ENCODE measurements at places on chromosomes 4 and X.

DNA sequence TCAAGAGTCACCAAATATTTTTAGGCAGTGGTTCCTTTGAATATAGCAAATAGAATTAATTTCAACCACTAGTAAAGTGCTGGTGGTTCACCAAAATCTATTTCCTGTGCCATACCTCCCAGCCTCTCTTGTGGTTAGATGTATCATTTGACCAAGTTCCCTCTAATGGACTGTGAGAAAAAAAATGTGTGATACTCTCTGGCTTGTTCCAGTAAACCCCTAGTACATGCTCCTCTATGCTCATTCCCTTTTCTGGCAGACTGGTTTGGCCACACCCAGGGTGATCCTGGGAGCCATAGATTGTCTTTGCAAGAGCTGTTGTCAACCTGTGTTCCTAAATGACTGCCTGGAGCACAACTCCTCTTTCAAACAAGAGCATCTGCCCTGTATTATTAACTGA is 109.5 kb downstream of the FRAS1 start:
- no peak for DNase-seq

DNA sequence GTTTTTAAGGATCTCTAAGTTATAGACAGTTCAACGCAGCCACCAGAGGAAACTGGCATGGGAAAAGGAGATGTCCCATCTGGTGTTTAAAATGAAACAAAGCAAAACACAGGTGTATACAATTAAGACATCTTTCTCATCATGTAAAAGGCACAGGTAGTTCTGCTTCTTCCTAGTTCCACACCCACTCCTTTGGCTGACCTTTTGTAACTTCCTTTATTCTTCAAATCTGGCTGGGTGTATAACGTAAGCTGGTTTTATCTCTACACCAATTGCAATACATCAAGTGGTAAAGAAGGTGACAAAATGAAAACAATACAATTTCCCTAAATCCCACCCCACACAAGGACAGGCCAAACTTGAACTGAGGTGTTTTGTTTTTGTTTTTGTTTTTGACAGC is 27.3 kb upstream of the FBXW7 start:
- DNase-seq: no peak

DNA sequence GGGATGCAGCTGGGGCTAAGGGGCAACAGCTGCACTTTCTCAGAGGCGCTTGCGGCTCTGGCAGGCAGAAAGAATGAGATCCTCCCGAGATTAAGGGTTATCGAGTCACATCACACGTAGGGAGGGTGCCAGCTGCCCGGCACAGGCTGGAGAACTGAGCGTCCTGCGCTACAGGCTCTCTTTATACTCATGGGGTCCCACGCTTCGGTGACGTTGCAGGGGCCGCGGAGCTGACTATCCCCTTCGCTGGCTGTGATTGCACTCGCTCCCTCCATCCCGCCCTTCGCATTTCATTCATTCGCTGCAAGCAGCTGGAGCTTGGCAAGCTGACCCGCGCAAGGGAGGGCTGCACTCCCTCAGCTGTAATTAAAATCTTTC is at the start of gene TACR3:
TACR3 (minus strand) TSS at position 156 of the 378 bp plus-strand sequence. CDS start 310 bp downstream, outside the sequence.
- DNase-seq: no peak

- DNase-seq: no peak
Observed at GRCh38 chr4:93831716-93832496, 3.4 kb downstream of the ATOH1 start.

DNA sequence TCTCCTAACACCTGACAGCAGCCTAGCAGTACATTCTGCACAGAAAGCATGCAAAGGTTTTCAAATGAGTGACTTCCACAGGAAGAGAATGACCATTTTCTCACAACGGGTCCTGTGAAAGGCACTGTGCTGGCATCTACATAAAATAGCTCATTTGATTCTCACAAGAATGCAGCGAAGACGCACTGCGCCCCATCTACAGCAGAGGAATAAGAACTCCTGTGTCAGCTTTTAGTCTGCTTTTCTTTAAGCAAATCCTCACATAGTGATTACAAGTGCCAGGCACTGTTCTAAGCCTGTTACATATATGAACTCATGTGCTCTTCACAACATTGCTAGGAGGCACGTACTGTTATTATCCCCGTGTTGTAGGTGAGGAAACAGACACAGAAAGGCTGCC is 62.5 kb downstream of the AFAP1 start:
- no peak for DNase-seq

DNA sequence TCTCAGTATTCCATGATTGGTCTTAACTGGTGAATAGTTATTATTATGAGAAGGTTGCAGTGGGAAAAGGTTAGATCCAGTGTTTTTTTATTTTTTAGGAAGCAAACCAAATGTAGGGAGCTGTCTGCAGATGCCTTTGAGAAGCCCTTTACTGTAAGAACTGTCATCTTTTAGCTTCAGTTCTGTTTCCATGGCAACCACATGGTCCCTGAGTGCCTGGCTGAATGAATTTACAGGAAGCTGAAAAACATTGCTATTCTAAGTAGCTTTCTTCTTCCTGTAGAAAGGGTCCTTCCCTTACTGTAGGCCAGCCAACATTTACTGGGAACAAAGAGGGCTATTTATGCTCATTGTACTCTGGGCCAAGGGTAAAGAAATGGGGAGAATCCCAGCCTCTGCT is 103.3 kb downstream of the DCLK2 start:
- DNase-seq: no peak

- no peak for DNase-seq
Observed at GRCh38 chr4:98945297-98945850, 16.4 kb upstream of the EIF4E start.

- DNase-seq: no peak
Observed at GRCh38 chr4:78721747-78722146, 54.4 kb upstream of the BMP2K start.

- DNase-seq: no peak
Observed at GRCh38 chrX:68307769-68308168, 125.5 kb downstream of the OPHN1 start.

GRCh38 chr4:78588894-78589545 is 37.5 kb downstream of the ANXA3 start:
- DNase-seq: no peak

DNA sequence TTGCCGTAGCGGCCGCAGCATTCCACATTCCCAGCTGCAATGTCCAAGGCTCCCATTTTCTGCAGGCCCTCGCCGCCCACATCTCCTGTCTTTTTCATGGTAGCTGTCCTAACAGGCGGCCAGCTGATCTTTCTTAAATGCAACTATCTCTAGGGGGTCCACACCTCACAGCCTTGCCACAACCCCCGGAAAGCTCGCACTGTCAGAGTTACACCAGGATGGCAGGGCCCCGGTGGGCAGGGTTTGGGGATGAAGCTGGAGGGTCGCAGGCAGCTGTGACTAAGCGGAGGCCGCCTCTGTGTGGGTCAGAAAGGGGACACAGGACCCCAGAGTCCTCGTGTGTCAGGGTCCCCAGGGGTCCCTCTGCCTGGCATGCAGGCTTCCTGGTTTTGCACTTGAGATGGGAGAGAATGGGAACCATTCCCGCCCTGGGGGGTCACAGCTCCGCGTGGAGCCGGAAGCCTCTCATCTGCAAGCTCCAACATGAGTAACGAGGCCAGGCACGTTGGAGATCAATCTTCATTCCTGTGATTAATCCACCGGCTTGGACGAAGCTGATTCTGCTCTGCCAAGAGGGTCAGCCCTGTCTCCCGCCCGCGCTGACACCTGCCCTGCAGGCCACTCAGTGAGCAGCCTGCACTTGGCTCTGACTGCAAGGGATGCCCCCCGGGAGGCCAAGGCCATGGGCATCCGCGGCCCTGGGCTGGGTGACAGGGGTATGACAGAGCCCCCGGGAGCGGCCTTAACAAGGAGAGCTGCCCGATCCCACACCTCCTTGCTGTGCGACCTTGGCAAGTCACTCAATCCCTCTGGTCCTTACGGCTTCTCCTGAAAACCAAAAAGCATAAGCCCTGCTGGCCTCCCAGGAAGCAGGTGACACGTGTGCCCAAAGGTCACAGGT is 97.9 kb downstream of the ADRA2C start:
- no peak for DNase-seq

- DNase-seq: no peak
Observed at GRCh38 chrX:136045008-136045407, 59.8 kb downstream of the SLC9A6 start.

GRCh38 chrX:113548308-113549015 is 707.8 kb upstream of the AMOT start:
- DNase-seq: peak; percentile 1

DNA sequence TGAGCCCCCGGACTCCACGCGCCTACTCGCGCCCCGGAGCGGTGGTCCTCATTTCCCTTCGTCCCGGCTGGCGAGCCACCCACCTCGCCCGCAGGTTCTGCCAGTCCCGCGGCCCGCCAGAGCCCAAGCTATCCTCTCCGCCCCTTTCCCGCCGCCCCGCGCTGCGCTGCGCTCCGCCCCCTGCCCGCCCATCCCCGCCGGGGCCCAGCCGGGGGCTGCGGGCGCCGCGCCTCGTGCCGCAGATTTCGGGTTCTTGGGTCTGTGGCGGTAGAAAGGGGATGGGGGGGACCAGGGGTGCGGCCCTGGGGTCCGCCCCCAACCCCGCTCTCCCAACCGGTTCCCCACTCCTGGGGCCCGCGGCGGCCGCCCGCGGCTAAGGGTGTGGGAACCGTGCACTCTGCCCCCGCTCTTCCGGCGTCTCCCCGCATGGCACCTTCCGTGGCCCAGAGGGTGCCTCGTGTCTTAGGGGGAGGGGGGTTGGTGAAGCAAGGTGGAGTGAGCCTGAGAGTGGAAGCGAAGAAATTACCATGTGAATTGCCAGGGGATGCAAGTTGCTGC is 650.8 kb upstream of the DIPK2B start:
- peak; percentile 71 for DNase-seq

GRCh38 chr4:152585023-152585441 is 49.1 kb upstream of the FBXW7 start:
- DNase-seq: no peak

All from NCI-H345 (cell line).